ENCODE measurements at places on chromosomes 7 and 10.
A peak's percentile ranks its signal among the peaks of the same experiment; 100 is the strongest.

- no peak for DNase-seq
Measured at GRCh38 chr7:72325561-72325960, 86.6 kb downstream of the CALN1 start.

DNA sequence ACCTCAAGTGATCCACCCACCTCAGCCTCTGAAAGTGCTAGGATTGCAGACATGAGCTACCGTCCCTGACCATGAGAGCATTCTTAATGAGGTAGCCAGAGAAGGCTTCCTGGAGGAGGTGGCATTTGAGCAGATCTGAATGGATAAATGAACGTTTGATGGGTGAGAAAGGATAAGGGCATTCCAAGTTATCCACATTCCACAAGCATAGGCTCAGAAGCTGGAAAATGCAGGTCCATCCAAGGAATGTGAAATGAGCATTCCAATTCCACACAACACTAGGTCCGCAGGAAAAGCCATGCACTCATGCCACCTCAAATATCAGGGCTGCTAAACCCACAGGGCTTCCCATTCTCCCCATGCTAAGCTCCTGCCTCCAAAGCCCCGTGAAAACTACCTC is 17.0 kb downstream of the TMEM130 start:
- DNase-seq: peak; percentile 39

GRCh38 chr7:121329191-121330052 is 622 bp downstream of the WNT16 start:
- no peak for DNase-seq

DNA sequence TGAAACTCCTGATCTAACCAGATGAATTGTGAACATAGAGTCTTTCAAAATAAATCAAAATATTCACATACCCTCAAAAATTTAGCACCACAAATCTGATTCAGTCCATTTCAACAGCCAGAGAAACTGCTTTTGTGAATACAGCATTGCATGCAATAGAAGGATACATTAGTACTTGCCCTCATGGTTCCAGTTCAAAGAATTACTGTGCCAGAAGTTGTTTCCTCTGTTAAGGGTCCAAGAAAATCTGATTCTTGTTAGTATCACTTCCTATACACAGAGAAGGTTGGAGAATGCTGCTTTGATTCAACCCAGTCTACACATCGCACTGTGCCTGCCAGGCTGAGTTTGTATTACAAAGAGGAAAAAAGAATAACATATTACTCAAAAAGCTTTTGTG is 115.6 kb downstream of the TFEC start:
- peak; percentile 43 for DNase-seq

DNA sequence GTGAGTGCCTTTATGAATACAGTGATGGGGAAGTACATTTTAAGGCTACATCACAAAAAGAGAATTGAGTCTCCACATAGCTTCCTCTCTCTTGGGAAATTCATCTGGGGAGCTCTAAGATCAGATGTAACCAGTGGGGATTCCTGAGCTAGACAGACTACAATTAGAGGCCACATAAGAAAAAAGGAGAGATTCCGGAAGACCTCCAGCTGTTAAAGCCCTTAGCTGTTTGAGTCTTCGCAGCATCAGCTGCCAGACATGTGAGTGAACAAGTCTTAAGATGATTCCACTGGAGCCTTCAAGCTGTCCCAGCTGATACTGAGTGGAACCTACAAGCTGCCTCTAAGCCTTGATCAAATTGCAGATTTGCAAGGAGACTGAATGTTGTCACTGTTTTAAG is 448.5 kb downstream of the NXPH1 start:
- no peak for DNase-seq

GRCh38 chr10:104300736-104301292 is 31.8 kb downstream of the GSTO2 start:
- peak; percentile 89 for DNase-seq

DNA sequence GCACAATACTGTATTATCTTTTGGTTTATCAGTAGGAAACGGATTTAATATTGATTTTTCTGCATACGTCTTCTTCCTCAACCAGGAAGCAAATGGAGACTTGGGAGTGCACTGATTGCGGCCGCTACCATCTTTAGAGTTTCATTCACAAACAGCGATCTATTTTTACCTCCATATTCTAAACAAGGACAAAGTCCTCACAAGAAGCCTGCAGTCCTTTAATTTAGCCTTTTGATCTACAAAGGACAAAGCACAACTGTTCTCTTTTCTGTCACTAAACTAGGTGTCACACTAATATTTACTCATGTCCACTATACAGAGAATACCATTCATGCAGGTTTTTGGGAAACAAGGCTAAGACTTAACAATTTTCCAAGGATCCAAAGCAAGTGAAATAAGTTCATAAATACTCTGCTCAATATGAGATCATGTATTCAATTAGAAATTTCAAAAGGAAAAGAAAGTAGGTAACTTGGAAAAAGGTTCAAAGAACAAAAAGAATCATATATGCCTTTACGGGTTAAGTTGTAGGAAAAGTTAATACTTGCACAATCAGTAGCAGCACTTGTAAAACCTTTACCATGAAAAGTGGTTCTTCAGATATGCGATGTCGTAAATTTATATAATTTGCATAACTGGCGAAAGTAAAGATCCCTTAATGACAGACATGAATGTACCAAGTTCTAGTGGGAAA is 92.1 kb downstream of the UPF2 start:
- no peak for DNase-seq
